Adipocyte (in vitro differentiated cells): ENCODE measurements at places on chromosomes 5 and 9.

DNA sequence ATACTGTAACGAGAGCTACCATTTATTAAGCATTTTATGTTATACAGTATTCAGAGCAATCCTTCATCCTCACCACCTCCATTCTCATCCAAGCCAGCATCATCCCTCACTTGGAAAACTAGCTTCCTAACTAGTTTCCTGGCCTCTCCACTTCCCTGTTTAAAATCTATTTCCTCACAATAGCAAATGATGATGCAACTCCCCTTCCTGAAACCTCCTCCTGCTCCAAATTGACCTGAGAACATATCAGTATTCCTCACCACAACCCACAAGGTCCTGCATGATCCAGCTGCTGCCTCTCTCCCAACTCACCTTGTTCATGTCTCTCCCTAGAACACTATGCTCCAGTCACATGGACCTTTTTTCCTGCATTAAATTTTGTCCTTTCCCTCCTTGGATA, 4.3 kb upstream of the SLC36A2 start:
- DNase-seq: no peak

DNA sequence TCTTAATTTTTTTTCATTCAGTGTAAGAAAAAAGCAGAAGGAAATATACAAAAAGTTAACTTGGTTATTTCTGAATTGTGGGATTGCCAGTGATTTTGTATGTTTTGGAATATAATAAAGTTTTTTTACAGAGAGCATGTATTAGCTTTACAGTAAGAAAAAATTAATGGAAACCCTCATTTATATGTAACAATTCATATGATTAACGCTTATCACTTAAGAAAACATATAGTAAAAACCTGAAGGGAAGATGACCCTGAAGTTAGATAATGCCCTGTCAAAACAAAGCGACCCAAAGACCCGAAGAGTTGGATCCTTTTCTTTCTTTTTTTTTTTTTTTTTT, 52.4 kb downstream of the EHMT1 start:
- DNase-seq: no peak

DNA sequence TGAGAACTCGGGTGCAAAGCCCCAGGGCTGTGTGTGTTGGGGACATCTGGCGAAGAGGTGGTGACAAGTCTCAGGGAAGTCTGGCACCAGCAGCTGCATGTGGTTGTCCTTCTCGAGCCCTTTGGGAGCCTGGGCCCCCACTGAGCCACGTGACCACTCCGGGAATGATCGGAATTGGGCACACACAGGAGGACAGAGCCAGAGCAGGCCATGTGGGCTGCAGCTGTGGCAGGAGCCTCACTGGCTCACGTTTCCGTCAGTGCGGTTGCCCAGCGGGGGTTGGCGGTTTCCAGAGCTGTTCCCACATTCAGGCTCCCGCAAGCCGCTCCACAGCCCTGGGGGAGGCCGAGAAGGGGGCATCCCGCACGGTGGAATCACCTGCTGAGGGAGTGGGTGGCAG, 6.8 kb upstream of the CEL start:
- DNase-seq: peak; percentile 87

DNA sequence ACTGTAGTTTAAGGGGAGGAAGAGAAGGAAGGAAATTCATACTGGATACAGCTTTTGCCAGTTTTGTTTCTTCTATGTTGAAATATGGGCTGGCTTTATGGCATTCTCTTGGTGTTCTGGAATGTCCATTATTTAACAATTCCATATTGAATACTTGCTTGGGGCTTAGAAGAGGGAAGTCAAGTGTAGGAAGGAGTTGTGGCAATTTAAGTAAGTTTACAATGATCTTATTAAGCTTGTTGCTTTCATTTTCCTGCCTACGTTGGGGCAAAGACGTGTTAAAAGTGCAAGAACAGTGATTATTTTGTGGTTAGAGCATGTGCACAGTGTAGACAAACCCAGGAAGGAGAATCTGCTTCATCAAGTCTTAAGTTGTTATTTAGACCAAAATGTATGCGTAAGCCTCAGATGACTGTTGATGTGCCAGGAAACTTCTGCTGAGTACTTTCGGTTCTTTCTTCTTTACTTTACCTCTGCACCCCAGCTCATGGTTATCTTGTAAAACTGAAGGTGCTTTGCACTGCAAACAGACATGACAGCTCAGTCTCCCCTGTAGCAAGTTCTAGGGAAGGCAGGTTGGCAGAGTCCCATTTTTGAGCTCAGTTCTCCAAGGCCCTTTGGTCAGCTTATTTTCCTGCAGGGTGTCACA, 75.8 kb downstream of the F2RL2 start:
- peak; percentile 13 for DNase-seq

DNA sequence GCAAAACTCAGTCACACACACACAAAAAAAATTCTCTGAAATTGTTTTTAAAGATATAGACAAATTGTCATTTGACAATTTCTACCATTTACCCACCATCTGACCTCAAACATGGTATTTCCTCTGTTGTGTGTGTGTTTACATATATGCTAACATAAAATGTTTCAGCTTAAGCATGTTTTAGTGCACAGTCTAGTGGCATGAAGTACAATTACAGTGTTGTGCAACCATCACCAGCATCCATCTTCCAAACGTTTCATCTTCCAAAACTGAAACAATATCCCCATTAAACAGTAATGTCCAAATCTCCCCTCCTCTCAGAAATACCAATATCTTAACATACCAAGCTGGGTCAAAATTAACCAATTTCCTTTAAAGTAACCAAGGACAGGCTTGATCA, 65.2 kb downstream of the MYO10 start:
- no peak for DNase-seq

DNA sequence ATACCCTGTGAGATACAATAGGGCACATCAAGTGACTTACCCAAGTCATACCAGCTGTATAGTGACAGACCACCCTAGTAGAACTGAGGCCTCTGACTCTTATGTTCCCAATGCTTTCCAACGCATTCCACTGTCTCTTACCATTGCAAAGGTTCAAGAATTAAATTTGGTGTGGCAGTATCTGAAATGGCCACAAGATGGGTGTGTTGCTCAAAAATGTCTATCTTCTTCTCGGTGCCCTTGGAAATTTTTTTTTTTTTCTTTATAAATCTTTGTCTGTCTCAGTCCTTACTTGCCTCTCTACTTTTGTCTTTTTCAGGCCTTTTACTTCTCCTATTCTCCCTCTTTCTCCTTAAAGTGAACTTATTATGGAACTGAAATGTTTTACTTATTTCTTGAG, 48.4 kb downstream of the GPR21 start:
- peak; percentile 80 for DNase-seq

DNA sequence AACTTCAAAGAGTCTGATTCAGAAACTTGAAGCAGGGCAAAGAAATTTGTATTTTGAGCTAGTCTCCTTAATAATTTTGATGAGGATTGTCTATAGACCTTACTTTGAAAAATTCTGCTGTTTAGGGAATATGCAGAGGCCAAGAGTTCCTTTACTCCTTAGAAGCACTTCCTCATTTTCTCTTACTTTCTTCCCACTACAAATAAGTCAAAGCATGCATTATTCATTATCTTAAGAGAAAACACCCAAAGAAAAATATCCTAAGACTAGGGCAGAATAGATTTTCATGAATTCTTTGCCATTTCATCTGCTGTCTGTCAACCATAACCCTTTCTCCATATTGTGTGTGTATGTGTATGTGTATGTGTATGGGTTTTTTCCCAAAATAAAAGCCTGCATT, 307.9 kb downstream of the KCTD16 start:
- no peak for DNase-seq

DNA sequence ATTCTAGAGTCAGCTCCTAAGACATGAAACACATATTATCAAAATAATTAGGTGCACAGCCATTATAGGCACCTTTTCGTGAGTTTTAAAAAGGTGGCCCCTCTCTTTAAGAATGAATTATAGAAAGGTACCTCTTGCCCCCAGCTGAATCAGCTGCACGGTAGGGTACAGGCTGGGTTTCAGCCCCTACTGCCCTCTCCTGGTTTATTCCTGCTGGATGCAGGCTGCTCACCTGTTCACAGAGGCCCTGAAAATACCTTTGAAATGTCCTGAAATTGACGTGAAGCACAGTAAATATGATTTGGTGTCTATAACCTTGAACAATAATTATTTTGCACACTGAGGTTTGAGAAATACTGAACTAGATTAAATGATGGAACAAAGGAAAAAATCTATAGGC, 504.8 kb upstream of the SGCD start:
- DNase-seq: no peak

GRCh38 chr5:171580502-171581265, 161.2 kb downstream of the FGF18 start:
- peak; percentile 28 for DNase-seq

GRCh38 chr9:136848393-136849037, 694 bp upstream of the PHPT1 start:
- peak; percentile 69 for DNase-seq

GRCh38 chr9:127139071-127139731, 16.8 kb upstream of the ANGPTL2 start:
- DNase-seq: no peak

GRCh38 chr5:61586096-61587084, 254.3 kb downstream of the ZSWIM6 start:
- DNase-seq: no peak

GRCh38 chr5:54535149-54535844, 17.7 kb downstream of the SNX18 start:
- no peak for DNase-seq

DNA sequence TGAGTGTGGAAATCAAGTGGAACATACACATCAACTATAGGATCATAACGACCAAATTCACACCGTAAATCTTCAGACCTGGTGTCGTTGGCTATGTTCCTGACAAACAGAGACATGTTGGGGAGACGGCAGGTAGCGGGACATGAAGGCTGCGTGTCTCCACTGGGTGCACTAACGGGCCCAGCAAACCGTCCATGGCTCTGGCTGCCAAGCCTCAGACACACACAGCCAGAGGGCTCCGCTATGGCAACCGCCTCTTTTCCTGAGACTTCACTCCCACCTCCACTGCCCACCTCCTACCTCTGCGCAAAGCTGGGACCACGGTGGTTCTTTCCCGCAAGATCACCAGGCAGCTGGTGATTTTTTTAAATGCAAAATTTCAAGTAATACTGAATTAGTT, 16.3 kb downstream of the TMEM38B start:
- no peak for DNase-seq

DNA sequence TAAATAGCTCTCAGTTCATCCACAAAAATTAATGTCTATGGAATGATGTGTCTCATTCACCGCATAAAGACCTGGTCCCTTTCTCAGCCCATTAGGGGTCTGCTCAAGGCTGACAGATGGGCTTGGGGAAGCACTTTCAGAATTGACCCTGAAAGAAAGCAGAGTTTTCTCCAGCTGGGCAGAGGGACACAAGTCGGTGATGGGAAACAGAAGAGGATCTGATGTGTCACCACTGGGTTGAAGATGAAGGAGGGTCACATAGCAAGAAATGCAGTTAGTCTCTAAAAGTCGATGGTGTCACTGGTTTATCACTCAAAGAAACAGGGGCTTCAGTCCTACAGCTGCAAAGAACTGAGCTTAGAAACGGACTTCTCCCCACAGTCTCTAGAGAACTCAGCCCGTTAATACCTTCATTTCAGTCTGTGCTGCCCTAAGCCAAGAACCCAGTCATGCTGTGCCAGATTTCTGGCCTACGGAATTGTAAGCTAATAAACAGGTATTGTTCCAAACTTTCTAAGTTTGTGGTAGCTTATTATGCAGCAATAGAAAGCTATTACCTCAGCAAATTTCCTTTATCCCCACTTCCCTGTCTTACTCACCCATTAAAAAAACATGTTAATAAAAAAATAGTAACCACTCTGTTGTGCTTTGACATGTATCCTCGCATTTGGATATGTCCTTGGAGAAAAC, 64.6 kb downstream of the ADAMTS12 start:
- DNase-seq: no peak

- DNase-seq: peak; percentile 30
Measured at GRCh38 chr9:93475856-93476255, 22.5 kb upstream of the FAM120AOS start.

GRCh38 chr5:97141031-97141430, 1.4 kb downstream of the LIX1 start:
- no peak for DNase-seq

DNA sequence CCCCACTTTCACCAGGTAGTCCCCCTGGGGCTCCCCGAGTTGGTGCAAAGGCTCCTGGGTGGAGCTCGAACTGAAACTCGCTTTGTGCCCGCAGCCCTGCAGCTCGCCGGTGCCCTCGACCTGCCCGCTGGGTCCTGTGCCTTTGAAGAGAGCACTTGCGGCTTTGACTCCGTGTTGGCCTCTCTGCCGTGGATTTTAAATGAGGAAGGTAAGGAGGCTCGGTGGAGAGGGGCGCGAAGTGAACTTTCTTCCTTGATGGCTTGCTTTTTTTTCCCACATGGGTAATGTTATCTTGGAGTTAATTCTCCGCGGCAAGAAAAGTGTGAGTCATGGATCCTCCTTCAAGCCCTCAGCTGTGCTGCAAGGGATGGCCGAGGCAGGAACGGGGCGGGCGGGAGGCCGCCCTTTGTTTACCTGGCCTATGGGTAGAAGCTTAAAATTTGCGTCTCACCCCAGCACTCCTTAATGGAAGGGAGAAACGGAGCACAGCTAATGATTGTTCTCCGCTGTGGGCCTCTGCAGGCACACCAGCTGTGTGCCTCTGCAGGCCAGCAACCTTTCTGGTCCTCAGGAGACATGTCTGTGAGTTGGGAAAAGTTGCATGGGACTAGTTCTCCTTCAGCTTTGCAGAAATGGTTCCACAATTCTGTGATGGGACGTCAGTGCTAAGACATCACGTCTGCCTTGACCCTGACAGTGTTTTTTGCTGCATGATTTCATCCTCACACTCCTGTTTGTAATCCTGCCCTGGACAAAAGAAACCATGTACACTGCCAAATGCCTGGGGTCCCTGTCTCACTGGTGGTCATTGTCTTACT, 1.1 kb downstream of the MAMDC2 start:
- peak; percentile 70 for DNase-seq

DNA sequence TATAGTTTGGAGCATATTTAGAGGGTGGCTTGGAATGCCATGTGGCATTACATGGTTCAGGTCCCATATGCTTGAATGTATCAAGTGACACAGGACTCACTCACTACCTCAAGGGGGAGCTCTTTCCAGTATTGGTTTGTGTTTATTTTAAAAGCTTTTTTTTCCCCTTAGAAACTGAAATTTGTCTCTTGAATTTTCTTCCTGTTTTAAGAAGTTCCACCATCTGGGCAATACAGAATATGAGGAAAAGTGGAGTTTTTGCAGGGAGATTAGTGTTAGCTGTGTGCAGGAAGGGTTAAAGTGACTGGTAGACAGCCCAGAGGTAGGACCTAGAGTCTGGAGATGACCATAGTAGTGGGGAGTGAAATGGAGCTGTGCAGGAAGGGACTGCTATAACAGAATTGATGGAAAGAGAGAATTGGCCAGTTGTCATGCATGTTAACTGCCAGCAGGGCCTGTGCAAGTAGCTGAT, 36.6 kb downstream of the CTNNA1 start:
- DNase-seq: peak; percentile 55

GRCh38 chr5:130966990-130967525, 198.0 kb downstream of the HINT1 start:
- DNase-seq: no peak

- DNase-seq: no peak
Measured at GRCh38 chr5:59887274-59887673, 6.3 kb downstream of the PDE4D start.

- no peak for DNase-seq
Measured at GRCh38 chr9:134932606-134933005, 14.9 kb upstream of the FCN1 start.
